ENCODE measurements at places on chromosomes 4 and X.

- no peak for DNase-seq
Measured at GRCh38 chr4:139854668-139855403, 189.2 kb downstream of the MGST2 start.

GRCh38 chrX:117093319-117093718 is 630.5 kb upstream of the CT83 start:
- DNase-seq: no peak

GRCh38 chr4:125388613-125389012 is 73.9 kb downstream of the FAT4 start:
- no peak for DNase-seq

GRCh38 chr4:7649741-7650531 is 215.2 kb upstream of the PSAPL1 start:
- DNase-seq: no peak

DNA sequence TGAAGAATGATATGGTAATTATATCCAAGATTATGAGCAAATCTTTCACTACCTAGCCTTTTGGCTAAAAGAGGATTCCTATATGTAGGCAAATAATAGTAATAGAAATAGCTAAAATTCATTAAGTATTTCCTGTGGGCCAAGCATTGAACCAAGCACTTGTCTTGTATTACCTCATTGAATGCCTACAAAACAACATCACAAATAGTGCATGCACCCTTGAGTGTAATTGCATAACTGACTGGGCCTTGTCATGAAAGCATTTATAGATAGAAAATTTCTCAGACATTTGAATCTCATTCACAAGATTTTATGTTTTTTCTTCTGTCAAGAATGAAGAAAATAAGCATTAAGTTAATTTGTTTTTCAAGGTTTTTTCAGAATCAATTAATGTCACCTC is 3.9 kb upstream of the HPGDS start:
- DNase-seq: no peak

DNA sequence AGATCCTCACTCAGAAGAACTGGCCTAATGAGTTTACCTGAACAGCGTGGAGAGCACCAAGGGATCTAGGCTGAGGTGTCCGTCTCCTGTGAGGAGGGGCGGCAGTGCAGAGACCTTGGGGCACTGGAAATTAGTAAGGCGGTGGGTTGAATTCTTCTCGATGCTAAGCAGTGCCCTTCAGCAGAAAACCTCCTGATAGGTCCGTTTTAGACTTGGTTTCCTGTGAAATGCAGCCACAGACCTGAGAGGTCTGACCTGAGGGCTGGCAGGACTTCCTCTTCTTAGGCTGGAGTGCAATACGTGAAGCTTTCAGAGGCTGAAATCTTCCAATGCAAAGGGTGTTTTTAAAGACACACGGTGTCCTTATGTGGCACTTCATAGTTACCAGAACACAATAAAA is at the start of gene CLNK:
Gene CLNK, minus strand, starts transcription at position 138 of the 400 bp plus-strand sequence. CDS start 16,899 bp downstream, outside the sequence.
- DNase-seq: peak; percentile 57

Data from RPMI8226 (cell line).